ENCODE measurements at places on chromosomes 3 and 15.

DNA sequence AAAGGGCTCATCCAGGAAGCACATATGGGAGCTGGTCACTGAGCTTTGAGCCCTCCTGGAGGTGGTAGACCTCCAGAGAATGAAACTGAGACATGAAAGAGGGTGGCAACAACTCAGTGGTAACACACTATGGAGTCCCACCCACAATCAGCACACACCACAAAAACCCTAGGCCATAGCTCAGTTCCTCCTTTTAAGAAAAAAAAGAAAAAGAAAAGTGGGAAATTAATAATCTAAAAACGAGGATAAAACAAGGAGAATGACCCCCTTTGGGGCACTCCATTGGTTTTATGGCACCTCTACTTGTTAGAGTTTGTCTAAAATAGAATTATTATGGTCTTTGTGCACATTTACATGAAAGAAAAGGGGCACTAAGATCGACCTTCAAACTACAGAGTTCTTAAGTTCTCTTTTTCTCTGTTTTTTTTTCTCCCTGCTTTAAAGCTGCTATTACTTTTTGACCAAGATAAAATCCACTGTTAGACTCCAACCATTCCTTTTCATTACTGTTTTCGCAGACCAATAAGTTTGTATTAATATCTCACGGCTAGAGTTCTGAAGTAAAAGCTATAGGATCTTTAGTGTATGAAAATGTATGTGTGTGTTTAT, 40.2 kb upstream of the ZBTB20 start:
- DNase-seq, result no peak

GRCh38 chr15:22915866-22916515, 64.2 kb downstream of the CYFIP1 start:
- DNase-seq, result no peak

GRCh38 chr3:132448216-132448961, 31.1 kb downstream of the DNAJC13 start:
- no peak for DNase-seq

DNA sequence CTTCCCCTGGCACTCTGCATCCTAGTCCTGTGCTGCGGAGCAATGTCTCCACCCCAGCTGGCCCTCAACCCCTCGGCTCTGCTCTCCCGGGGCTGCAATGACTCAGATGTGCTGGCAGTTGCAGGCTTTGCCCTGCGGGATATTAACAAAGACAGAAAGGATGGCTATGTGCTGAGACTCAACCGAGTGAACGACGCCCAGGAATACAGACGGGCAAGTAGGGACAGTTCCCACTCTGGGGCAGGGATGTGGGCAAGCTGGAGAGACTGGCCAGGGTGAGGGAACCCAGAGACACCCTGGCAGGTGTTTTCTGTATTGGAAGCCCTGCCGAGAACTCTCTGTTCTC, 247 bp downstream of the FETUB start:
- DNase-seq, result no peak

- DNase-seq, result no peak
These were observed 2.9 kb downstream of the ABHD5 start for GRCh38 chr3:43693594-43693993.

GRCh38 chr3:100053951-100054620, 60.2 kb downstream of the FILIP1L start:
- no peak for DNase-seq

GRCh38 chr3:104206925-104207324, 1159.8 kb upstream of the ALCAM start:
- no peak for DNase-seq

GRCh38 chr3:43126536-43126935, 20.7 kb upstream of the POMGNT2 start:
- DNase-seq, result no peak

DNA sequence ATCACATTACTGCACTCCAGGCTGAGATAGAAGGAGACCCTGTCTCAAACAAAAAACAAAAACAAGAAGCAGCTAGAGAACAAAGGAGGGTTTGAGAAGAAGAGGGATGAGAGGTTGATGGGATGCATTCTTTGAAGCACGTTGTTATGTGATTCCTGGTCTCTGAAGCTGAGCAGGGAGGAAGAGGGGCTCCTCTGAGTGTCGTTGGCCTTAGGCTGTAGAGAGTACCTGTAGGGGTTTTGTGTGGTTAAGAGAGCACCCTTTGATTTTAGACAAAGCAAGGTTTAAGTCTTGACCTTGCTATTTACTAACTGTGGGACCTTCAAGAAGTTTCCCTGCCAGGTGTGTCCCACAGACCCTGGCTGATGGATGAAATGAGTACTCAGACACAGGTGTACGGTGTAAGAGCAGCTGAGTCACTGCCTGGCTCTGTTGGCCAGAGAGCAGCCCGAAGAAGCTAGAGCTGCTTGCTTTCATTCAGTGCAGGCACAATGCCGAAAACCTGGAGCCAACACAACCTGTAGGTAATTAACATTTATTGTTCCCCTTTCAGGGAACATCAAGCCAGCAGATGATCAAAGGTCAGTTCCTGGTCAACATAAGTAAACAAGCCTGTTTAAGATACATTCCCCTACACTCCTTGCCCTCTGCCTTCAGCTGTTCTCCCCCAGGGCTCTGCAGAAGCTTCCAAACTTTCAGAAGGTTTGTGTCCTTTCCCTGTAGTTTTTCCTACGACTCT, 67.2 kb downstream of the LRRK1 start:
- no peak for DNase-seq

- no peak for DNase-seq
These were observed 496.6 kb upstream of the NAALADL2 start for GRCh38 chr3:174362556-174362955.

- no peak for DNase-seq
These were observed 155.3 kb downstream of the NR1I2 start for GRCh38 chr3:119937229-119937628.

GRCh38 chr3:71721651-71722157, 3.5 kb downstream of the EIF4E3 start:
- DNase-seq, result no peak

DNA sequence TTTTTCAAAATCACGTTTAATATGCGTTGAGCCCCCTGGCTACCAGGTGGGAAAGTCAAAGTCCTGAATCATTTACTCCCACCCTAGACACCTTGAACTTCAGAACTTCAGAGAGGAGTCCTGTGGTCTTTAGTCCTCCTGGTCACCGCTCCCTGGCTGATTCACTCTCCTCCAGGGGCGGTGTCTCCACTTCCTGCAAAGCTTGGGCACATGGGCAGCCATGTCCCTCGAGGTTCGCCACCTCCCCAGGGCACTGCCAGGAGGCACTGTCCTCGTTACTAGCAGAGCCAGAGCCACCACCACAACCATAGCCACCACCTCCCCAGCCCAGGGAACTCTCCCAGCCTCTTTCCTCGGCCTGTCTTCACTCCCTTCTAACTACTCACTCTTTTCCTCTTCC, 31.0 kb downstream of the LOXL1 start:
- DNase-seq, result no peak

DNA sequence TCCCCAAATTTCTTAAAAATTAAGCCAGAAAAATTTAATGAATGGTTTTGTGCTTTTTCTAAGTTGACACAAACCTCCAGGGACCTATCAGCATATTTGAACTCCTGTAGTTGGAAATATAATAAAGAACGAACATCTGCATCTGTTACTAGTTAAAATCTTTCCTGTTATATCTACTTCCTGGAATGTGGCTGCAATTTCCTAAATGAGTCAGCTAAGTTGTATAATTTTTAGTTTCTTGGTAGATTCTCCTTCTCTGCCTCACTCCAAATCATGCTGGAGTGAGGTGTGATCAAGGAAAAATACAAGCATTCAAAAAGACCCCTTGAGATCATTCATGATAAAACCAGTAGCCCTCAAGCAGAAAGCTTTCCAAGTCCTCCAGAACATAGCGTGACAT, 106.2 kb upstream of the MCTP2 start:
- DNase-seq, result no peak

DNA sequence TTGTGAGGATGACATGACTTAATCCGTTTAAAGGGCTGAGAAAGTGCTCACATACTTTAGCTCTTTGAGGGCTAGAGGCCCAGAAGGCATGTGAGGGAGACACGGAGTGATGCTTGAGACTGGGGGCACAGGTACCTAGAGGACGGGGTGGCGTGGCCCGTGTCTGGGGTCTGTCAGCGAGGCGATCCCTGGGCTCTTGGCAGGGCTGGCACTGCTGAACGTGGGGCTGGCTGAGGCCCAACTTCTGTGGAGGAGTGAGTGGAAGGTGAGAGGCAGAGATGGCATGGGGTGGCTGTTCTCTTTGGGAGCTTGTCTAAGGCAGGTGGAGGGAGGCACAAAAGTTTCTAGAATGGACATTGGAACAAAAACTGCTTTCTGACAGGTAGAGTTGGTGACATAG, 9.5 kb downstream of the SEMA4B start:
- DNase-seq, result no peak

GRCh38 chr3:16900779-16901440, 16.2 kb downstream of the PLCL2 start:
- no peak for DNase-seq

- DNase-seq, result no peak
These were observed 38.4 kb downstream of the GTF2E1 start for GRCh38 chr3:120780977-120781376.

DNA sequence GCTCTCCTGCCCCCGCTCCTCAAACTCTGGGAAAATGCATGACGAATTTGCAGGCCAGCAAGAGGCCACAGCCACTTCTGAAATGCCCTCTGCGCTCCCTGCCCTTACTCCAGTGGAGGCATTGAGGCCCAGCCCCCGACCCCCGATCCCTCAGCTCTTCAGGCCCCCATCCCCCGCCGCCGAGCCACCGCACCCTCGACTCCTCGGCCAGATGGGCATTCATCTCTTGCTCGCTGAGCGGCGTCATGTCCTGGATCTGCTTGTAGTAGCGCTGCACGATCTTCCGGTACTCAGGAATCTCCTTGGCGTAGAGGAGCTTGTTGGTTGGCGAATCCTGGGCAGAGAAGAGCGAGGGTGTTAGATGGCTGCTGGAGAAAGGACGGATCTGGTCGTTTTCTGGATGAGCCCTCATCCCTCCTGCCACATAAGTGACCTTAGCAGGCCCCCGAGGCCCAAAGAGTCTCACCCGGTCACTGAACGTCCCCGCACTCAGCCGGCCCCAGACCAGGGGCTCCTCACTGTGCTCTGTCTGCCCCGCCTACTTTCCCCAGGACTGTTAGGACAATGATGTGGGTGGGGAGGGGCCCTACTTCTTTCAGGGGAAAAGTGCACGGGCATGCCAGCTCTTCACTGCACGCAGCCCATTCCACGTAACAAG, 14.0 kb downstream of the H1-8 start:
- no peak for DNase-seq

DNA sequence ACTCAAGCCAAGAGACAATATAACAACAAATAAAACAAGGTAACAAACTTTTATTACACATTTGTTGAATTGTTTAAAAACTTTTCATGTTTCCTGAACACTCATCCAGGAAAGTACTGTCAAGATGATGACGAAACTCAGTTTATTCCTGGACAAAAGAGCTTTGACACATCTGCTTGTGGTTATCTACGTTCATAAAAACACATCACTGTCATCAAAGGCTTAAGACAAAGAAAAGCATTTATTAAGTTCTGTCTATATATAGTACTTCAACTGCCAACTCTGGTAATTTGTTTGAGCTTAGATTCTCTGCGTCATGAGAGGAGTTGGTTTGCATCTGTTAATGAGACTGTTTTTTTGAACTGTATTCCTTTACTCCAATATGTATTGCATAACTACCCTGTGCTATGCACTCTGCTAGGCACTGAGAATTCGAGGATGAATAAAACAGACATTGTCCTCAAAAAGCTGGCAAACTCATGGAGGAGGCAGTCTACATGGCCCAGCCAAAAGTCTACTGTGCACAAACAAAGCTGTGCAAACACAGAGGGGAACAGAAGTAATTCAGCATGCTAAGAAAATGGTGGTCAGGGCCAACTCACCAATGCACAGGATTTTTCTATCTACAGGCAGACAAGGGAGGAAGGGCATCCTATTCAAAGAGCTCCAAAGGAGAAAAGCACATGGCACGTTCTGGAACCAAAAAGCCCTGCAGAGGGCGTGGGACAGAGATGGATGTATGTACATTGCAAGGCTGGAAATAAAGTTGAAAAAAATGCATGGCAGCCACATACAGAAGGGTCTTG, 21.5 kb downstream of the PLD1 start:
- no peak for DNase-seq

DNA sequence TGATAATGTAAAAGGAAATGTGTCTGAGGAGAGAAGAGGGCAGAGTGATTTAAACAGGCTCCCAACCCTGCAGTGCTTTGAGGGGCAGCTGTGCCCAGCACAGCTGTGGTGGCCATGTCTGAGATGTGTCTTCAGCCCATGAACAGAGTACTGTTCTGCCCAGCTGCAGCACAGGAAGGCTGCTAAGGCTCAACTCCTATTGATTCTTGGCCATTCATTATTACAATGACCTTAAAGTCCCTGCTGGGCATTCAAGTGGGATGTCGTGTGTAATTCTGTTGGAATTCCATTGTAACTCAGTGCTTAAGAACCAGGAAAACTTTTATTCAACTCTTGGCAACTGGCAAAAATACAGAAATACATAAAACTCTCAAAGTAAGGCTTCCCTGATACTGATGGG, 229.3 kb downstream of the MCTP2 start:
- no peak for DNase-seq

- DNase-seq, result no peak
These were observed 304.5 kb downstream of the AGBL1 start for GRCh38 chr15:86384186-86384585.

DNA sequence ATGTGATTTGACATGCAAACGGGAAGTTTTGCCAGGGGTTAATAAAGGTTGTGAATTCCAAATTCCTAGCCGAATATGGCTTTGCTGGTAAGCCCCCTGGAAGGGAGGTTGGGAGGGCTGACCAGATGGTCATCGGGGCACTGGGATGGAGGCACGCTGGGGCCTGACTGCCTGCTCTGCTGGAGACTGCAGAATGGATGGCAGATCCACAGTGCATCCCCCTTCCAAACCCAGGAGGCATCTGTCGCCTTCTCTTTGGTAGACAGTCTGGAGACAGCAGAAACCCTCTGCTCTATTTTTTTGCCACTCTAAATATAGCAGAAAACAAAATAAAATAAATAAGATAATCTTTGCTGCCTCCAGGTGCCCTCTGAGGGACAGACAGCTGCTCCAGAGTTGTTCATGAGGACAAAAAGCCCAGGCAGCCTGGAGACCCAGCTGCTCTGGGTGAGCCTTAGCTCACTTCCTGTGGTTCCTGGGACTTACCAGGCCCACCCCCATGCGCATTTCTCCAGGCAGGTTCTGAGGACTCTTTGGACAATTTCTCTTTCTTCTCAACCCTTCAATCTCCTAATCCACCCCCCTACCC, 6.1 kb upstream of the SPTBN5 start:
- DNase-seq, result no peak

DNA sequence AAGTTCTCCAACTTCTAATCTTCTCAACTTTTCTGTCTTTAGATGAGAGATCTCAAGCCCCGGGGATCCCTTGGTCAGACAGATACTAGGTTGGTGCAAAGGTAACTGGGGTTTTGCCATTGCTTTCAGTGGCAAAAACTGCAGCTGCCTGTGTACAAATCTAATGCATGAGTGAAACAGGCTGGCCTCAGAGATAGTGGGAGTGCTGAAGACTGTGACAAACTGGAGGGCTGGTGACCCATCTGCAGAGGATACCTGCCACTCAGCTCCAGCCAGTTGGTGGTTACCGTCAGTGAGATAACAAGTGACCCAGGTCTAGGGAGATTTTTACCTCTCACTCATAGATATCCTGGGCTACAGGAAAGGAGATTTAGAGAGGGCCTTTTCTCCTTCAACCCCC, 85.7 kb downstream of the RYR3 start:
- DNase-seq, result no peak
